Vagina (tissue), 2 donors: ENCODE measurements at places on chromosomes 16 and 17. TPM values are rescaled to one million over a fixed set of nuclear protein-coding genes. Genes with fewer than 3 reads are reported as not detected.

The NLRC5 gene
- total RNA-seq = 114 TPM

The SLC9A5 gene
- 0.49 TPM for total RNA-seq

The ITGA3 gene
- total RNA-seq = 50.8 TPM

The MYH3 gene
- total RNA-seq = 4.9 TPM

The CLN3 gene
- total RNA-seq = 22.8 TPM

The SLC13A2 gene
- not detected for total RNA-seq

The ASGR1 gene
- 2.5 TPM for total RNA-seq

The CD68 gene
- 40.0 TPM for total RNA-seq

The GOT2 gene
- total RNA-seq = 57.5 TPM

The SAMD14 gene
- 4.4 TPM for total RNA-seq

The TEX19 gene
- not detected for total RNA-seq

The HIC1 gene
- total RNA-seq = 33.1 TPM

The MYH2 gene
- total RNA-seq = not detected

The NHERF2 gene
- total RNA-seq = 44.7 TPM

The CFAP119 gene
- 1.7 TPM for total RNA-seq

The SP6 gene
- total RNA-seq = 3.9 TPM

The SOST gene
- not detected for total RNA-seq

The CA4 gene
- total RNA-seq = not detected

The ZNF469 gene
- total RNA-seq = 2.2 TPM

The PABPN1L gene
- total RNA-seq = not detected

The PLLP gene
- total RNA-seq = 44.0 TPM
